ENCODE measurements at places on chromosomes 1 and 21.

DNA sequence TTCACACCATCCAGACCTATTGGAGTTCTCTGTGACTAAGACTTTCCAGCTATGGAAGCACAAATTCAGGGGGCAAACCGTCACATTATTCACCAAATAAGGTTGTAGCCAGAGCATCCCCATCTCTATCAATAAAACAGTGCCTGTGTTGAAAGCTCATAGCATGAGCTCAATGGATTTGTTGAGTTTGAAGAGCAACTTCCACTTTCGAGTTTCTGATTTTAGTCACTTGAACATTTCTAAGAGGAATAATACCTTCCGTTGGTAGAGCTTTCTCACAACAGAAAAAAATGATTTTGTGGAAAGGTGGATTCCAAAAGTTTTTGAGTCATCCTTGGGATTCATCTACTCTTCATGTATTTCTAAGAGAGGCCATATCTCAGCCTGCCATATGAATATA, 13.0 kb upstream of the ELAVL4 start:
- DNase-seq: no peak

GRCh38 chr1:42922687-42923366, 35.8 kb downstream of the SLC2A1 start:
- peak; percentile 76 for DNase-seq

GRCh38 chr1:228488818-228489674, 1.9 kb downstream of the RNF187 start:
- no peak for DNase-seq

DNA sequence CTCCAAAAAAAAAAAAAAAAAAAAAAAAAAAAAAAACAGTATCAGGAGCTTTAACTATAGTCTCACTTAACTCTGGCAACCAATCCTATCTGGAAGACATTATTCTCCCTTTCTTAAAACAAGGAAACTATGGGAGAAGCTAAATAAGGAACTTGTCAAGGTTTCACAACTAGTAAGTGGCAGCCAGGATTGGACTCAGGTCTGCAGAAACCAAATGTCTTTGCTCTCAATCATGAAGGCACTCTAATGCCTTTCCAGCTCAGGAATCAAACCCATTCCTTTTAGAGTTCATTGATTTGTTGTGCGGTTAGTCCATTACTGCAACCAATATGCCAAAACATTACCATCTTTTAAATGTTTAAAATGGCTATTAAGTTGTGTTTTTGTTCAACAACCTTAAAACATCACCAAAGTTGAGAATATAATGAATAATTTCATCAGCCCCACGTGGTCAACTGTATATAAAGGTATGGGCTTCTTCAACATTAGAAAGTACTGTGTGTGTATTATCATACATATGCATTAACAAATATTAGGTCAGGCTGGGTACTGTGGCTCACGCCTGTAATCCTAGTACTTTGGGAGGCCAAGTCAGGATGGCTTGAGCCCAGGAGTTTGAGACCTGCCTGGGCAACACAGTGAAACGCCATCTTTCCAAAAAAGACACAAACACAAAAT, 1.5 kb downstream of the EPRS1 start:
- DNase-seq: no peak

DNA sequence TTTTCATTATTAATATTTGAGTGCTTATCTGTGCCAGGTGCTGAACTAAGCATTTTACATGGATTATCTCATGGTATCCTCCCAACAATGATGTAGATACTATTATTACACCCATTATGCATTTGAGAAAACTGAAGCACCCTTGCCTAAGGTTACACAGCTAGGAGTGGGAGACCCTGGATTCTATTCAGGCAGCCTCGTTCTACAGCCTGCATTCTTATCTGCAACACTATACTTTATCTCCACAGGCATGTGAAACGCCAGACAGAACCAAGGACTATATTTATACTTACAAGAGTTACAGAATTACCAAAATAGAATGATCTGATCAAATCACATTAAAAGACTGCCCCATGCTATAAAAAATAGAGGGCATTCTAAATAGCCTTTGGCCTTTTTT, 22.4 kb downstream of the LPAR3 start:
- no peak for DNase-seq

DNA sequence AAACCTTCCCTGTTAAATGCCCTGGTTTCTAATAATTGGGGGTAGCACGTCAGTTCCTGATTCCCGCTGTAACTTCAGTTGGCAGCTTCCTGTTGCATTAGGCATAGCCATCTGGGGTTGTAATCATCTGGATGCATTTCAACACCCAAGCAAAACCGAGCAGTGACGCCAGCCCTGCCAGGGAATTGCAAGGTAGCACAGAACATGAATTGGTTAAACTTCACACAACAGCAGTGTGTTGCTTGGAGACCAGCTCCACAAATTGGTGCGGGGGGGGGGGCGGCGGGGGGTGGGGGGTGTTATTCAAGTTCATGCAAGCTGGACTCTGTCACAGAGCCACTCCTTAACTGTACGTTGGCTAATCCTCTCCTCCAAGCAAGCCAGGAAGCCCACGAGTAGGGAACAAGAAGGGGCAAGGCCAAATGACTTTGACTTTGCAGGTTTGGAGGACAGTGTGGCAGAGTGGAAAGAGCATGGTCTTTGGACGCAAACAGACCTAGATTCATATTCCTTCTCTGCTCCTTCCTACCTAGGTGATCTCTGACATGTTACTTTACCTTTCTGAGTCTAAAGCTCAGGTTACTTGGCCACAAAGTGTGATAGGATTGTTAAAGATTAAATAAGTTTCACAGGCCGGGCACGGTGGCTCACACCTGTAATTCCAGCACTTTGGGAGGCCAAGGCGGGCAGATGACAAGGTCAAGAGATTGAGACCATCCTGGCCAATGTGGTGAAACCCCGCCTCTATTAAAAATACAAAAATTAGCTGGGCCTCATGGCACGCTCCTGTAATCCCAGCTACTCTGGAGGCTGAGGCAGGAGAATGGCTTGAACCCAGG, 4.7 kb downstream of the LAX1 start:
- peak; percentile 95 for DNase-seq

GRCh38 chr1:41461790-41462679, 22.4 kb downstream of the EDN2 start:
- no peak for DNase-seq

DNA sequence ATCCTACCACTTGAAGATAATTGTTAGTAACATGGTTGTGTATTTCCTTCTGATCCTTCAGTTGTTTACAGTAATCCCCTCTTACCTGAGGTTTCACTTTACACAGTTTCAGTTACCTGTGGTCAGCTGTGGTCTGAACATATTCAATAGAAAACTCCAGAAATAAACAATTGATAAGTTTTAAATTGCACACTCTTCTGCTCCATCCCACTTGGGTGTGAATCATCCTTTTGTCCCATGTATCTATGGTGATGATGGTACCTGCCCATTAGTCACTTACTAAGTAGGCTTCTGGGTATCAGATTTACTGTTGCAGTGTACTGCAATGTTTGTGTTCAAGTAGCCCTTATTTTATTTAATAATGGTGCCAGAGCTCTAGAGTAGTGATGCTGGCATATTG, 62.5 kb downstream of the OSBPL9 start:
- DNase-seq: no peak

GRCh38 chr1:229845410-229846138, 219.5 kb downstream of the URB2 start:
- DNase-seq: no peak

- DNase-seq: no peak
Observed at GRCh38 chr1:184953600-184954219, 20.6 kb downstream of the NIBAN1 start.

- DNase-seq: no peak
Observed at GRCh38 chr1:26070296-26070962, 3.0 kb upstream of the TRIM63 start.

- DNase-seq: peak; percentile 31
Observed at GRCh38 chr1:179175011-179175841, 54.3 kb downstream of the ABL2 start.

DNA sequence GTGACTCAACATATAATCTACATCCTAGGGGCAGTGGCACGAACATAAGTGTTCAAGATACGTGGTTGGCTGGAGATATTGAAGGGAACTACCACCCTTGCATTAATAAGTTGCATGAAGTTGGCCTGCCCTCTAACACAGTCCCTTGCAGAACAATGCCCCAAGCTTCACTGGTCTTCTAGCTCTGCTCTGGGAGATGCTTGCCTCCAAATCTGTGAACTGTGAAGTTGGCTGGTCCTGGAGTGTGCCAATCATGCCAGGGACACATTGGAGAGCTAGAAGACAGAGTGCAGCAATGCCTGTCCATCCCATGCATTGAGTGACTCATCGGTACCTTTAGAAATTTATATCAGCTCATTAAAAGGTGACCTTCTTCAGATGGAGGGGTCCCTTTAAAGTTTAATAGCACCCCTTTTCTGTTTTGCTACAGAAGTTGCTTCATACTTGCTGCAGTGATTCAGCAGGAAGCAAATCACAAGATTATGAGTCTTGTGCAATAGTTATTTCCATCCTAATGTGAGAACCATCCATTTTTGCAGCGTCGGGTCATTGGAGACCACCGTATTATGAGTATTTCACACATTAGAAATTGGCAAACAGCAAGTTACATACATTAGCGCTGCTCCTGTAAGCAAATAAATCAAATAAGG, 55.2 kb upstream of the KAZN start:
- no peak for DNase-seq

DNA sequence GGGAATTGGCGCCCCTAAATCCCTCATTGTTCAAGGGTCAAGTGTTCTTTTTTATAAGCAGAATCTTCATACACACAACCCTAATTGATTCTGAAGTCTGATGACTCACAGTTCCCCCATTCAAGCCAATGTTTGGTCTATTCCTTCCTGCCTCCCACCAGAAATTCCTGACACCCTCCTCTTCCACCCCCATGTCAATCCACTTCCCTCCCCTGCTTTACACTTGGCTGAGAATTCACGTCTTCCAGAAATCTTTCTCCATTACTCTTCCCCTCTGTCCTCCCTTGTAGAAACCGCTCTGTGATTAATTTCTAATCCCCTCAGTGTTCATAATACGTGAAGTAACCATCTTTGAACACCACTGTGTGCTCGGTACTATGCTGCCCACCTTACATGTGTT, 76.2 kb upstream of the CD34 start:
- DNase-seq: no peak

DNA sequence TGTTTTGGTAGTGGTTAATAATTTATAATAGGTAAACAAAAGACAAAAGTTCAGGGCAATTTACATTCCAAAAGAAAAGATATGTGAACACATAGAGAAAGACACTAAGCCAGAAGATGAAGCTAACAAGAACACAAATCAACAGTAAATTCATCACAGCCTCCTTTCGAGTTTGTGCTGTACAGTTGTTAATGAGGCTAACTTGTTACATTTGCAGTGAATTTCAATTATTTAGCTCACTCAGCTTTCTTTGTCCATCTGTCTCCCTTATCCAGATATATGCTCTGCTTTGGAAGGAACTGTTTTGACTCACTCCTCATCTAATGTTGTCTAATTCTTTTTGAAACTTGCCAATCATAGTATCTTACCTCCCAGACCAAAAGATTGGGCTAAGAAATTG, 423.3 kb upstream of the OLFM3 start:
- DNase-seq: no peak

GRCh38 chr1:30318413-30318812, 405.0 kb downstream of the MATN1 start:
- no peak for DNase-seq

GRCh38 chr1:201525193-201525778, 13.6 kb upstream of the NAV1 start:
- no peak for DNase-seq

DNA sequence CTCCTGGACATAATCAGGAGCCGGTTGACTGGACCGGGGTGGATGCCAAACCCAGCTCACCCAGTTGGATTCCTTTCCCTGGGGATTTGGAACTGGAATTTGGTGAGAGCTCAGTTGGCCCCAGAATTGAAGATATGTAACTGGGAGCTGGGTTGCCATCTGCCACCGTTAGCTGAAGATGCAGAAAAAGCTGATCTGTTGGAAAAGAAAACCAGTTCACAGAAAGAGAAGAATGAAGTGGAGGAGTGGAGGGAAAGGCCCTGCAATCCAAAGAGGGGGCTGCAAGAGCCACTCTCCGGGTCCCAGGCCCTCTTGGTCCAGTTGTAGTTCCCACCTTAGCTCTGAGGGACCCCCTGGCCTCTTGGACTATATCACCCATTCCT, 16.0 kb downstream of the TEX35 start:
- no peak for DNase-seq

DNA sequence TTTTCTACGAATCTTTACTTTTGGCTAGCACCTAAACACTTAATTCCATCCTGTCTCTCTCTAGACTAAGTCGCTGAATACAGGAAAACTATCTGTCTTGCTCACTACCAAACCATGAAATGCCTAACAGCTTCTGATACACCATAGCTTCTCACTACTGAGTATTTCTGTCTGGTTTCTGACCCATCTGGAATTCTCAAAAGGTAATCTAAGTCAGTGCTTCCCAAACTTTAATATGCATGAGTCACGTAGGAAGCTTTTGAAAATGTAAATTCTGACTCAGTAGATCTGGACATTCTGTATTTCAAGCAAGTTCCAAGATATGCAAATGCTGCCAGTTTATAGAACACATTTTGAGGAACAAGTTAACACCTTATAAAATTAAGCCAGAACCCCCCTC, 9.2 kb upstream of the OVGP1 start:
- DNase-seq: no peak

DNA sequence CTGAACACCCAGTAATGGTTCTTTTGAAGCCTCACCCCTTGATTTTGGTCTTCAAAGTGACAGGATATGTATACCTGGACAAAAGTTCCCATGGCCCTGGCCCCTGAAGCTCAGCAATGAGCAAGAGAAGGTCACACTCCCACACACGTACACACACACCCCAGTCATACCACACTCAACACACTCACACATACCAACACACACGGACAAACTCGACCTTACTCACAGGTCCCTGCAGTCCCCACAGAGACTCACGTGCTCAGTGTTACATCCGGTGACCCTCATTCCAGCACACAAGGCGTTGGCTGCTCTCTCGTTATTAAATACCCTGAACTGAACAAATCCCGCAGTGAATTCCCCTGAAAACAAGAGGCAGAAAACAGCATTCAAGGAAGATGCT, 5.9 kb downstream of the ITLN1 start:
- no peak for DNase-seq

DNA sequence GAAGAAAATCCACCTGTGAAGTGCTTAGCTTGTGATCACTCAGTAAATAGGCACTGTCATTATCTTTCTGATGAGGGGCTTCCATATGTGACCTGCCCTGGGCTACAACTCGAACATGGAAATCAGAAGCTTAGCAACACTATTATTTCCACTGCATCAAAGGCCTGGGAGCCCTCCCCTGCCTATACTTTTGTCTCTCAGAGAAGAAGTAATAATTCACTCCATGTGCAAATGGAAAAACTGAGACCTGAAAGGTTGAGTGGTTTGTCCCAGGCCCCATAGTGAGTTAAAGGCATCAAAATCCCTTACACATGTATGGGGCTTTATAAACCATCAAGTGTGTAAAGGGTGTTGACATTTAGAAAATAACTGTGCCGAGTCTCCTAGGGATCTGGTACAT, 20.9 kb downstream of the SOX13 start:
- no peak for DNase-seq

Data from adrenal gland (tissue), 19 donors.